GM12891 (cell line): ENCODE measurements at places on chromosomes 4 and X.

DNA sequence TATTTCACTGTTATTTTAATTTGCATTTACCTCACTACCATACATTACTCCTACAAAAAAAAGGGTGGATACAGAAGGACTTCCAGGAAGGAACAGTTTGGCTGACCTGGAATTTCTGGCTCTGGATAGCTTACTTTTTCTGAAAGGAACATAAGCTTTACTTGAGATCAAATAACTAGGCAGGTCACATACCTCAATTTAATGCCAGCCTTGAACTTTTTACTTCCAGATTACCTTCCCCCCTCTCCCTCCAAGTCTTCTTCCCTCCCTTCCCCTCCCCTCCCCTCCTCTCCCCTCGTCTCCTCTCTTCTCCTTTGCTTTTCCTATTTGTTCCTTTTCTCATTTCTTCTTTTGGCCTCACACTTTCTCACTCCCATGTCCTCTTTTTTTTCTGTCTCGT is 659.2 kb upstream of the AADAT start:
- DNase-seq = no peak

GRCh38 chrX:38664285-38664684 is 102.9 kb downstream of the TSPAN7 start:
- DNase-seq = no peak

DNA sequence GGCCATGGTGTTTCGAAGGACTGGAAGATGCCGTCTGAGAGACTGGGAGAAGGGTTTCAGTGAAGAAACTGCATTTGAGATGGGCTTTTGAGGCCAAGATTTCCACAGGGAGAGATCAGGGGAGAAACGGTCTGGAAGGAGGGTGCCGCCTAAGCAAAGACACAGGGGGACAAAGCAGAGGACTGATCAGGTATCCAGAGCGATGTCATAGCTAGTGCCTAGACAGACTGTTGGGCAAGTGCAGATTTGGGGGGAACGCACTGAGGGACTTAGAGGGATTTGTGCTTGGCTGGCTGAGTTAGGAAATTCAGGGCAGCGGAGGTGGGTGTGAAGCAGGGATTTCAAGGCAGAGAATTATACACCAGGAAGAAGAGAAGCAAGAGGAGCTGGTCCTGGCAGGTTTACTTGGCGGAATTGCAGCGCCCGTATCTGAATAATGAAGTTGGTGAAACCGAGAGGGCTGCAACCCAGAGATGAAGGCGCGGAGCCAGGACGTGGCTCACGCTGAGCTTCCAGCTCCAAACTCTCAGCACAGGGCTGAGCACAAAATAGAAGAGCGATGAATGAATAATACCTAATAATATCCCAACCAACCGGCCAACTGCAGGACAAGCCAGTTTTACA is 106.9 kb downstream of the MAML3 start:
- DNase-seq = no peak

- DNase-seq = no peak
Observed at GRCh38 chr4:7315286-7315685, 119.4 kb downstream of the PSAPL1 start.

GRCh38 chrX:110284159-110284558 is 33.7 kb downstream of the AMMECR1 start:
- no peak for DNase-seq
